ENCODE measurements at places on chromosomes 2 and 18.

GRCh38 chr18:45004546-45005080, 323.9 kb downstream of the SETBP1 start:
- no peak for DNase-seq

DNA sequence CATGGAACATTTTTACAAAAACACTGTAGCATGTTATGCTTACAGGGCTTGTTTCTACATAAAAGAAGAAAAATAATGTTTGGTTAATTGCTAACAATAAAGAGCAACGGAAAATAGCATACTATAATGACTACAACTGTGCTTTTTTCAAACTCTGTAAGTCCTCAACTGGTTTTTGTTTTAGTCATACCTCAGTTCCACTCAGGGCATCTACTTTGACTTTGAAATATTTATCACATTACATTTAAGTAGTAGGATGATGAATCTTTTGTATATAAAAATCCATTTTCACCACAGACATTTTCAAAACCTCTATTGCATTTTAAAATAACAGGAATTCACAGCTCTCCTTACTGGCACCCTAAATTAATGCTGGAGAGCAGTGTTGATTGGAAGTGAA, 8.3 kb downstream of the SATB2 start:
- DNase-seq = no peak

DNA sequence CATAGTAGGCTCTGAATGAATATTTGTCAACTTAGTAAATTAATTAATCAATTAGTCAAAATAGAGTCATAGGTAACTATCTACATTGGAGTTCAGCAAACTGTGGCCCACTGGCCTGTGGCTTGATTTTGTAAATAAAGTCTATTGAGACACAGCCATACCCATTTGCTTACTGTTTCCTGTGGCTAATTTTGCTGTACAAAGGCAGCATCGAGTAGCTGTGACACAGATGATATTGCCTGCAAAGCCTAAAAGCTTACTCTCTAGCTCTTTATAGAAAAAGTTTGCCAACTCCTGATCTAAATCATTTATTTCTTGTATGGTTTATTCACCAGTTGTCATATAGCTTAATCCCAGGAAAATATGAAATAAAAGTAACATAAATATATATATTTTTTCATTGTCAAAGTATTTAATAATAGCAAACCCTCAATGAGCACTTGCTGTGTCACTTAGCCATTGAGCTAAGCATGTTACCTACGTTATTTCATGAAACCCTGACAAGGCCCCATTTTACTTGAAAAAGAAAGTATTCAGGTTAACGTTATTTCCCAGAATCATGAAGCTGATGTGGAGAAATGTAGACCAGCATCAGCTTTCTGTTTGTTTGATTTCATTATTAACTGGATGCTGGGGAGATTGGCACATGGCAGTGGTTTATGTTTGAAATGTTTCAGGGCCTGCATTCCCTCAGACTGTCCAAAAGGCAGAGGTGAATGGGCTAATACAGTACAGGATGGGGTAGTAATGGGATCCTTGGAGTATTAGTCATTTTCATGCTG, 69.6 kb downstream of the ICOS start:
- DNase-seq = no peak

GRCh38 chr18:28820353-28820752, 643.4 kb upstream of the CDH2 start:
- DNase-seq = no peak

DNA sequence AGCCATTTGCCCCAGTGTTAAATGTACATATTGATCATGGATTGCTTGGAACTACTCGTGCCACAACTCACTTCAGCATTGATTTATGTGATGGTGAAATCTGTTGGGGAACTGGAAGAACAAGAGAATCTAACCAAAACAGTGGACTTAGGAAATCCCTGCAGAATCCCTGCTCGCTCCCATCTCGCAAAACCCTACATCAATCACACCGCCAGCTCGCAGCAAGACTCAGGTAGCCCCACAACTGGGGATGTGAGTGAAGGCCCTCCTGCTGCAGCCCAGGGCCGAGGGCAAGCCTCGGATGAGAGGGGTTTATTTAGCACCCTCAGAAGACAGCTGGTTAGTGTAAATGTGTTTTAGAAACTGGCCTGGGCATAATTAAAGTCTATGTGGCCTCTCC, 171.6 kb downstream of the ANAPC1 start:
- no peak for DNase-seq

- no peak for DNase-seq
Measured at GRCh38 chr2:161070693-161071479, 89.3 kb upstream of the TANK start.

GRCh38 chr2:230068651-230069055, at the start of gene SLC16A14:
TSS of gene SLC16A14 (minus strand) at chr2:230068924. CDS start at chr2:230059352, 9,572 bp downstream.
- DNase-seq = no peak

- no peak for DNase-seq
Measured at GRCh38 chr2:9332853-9333245, 90.5 kb downstream of the ITGB1BP1 start.

All from psoas muscle (tissue), 8 donors.